ENCODE measurements at places on chromosomes 2 and 18.
A peak's percentile ranks its signal among the peaks of the same experiment; 100 is the strongest.

- peak; percentile 28 for DNase-seq
Observed at GRCh38 chr18:2932247-2933181, 80.4 kb downstream of the LPIN2 start.

DNA sequence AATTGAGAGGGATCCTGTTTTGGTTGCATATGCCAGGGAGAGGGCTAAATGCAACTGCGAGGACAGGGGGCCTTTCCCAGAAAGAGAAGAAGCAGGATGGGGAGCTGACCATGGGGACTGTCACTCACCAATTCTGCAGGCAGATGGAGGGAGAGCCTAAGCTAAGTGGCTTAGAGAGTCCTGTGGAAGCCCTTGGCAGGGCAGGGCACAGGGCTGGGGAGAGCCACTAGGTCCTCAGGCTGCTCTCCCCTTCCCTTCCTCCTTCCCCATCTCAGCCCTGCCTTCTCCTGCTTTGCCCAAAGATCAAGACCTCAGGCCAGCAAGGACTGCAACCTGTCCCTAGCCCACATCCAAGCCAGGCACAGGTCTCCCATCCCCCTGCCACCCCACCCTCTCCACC, 24.4 kb upstream of the CATIP start:
- no peak for DNase-seq

GRCh38 chr2:953975-954686, 3.5 kb downstream of the SNTG2 start:
- DNase-seq = no peak

- DNase-seq = no peak
Observed at GRCh38 chr2:30393510-30393909, 53.5 kb upstream of the LCLAT1 start.

GRCh38 chr18:34370704-34371395, 146.1 kb upstream of the NOL4 start:
- no peak for DNase-seq

DNA sequence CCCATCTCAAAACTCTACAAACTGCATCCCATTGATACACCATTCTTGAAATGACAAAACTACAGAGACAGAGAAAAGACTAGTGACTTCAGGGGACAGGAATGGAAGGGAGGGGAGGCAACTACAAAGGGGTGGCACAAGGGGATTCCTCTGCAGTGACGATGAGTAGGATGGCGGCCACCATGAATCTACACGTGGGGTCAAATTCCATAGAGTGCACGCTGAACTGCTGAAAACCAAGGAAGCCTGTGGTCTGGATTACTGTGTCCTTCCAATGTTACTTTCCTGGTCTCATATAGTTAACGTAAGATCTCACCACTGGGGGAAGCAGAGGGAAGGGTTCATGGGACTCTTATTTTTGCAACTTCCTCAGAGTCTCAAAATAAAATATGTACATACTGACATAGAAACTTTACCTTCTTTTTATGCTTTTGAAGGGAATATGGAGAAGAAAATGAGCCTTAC, 23.6 kb downstream of the COX7A2L start:
- no peak for DNase-seq

- no peak for DNase-seq
Observed at GRCh38 chr2:8310557-8311455, 371.1 kb upstream of the ID2 start.

GRCh38 chr2:24948506-24948905, 23.2 kb downstream of the DNAJC27 start:
- DNase-seq = no peak

GRCh38 chr2:233047206-233047605, 12.9 kb upstream of the INPP5D start:
- no peak for DNase-seq

All from SHP77 treated with DMSO at 0.1 percent for 48 hours (cell line).